OCI-LY7 (cell line): ENCODE measurements at places on chromosomes 4 and X. TPM values are rescaled to one million over a fixed set of nuclear protein-coding genes. Genes with fewer than 3 reads are reported as not detected.

The COL4A6 gene
- total RNA-seq, result not detected in 2 replicates

The PRDM5 gene
- 0.44 and 0.76 TPM in 2 replicates for total RNA-seq

The NUDT11 gene
- total RNA-seq, result 18.1 and 21.7 TPM in 2 replicates

The DUSP9 gene
- total RNA-seq, result not detected in 2 replicates

The FDCSP gene
- not detected in 2 replicates for total RNA-seq

The HMX1 gene
- not detected in 2 replicates for total RNA-seq

- DNase-seq, result no peak
Measured at GRCh38 chr4:10713591-10713990, 29.0 kb upstream of the CLNK start.

DNA sequence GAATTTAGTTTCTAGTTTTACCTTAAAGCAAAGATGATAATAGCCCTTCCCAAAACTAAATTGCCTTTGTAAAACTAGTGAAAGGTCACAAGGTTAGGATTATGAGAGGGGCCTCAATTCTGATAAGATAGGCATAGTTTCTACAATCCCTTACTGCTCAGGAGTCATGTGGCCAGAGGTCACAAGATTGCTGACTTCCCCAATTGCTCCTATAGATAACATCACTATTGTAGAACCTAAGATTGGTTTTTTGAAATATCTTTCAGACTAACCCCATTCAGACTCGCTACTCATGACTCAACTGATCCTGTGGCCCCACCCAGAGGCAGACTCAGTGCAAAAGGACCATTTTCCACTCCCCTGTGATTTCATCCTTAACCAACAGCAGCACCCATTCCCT is 70.3 kb downstream of the SCD5 start:
- no peak for DNase-seq

DNA sequence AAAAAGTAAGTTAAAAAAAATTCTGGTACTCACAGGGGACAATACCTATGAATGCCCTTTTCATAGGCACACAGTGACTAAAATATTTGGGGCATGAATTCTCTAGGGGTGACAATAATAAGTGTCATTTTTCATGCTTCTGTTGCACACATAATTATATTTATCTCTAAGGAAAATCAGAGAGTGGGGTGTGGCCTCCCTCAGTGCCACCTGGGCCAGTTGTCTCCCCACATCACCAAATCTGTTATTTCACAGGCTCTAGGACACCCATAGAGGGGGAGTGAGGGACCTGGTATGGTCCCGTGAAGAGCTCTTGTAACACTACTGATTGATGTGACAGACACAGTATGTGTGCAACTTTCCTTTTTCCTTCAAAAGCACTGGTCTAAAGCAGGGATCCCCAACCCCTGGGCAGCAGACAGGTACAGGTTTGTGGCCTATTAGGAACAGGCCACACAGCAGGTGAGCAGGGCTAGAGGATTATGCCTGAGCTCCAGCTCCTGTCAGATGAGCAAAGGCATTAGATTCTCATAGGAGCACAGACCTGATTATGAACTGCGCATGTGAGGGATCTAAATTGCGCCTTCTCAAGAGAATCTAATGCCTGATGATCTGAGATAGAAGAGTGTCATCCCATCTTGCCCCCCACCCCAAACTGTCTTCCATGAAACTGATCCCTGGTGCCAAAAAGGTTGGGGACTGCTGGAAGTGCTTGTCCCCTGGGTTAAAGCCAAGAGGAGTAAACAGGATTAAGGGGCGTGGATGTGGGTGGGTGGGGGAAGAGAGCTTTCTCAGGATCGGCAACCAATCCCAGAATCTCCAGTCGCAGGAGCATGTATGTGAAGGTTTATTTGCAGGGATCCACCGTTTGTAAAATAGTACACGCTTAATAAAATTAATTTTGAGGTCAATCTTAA is 856 bp downstream of the SLC9B1 start:
- DNase-seq, result peak; percentile 7

DNA sequence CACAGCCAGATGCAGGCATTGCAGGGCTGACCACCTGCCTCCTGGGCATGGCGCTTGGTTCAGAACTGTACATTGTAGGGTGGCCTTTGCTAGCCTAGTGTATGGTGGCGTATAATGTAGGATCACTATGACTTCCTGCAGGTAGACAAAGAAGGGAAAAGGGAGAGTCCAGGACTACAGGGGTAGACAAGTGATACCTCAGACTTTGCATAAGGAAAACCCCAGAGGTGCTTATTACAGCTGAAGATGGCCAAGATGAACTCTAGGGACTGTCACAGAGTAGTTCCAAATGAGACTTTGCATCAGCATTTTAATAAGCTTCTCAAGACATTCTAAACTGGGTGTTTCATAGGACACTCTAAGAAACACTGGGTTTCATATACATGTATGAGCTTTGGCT is 116.4 kb upstream of the PUDP start:
- DNase-seq, result no peak

- no peak for DNase-seq
Measured at GRCh38 chrX:15274946-15275345, 5.1 kb upstream of the ASB9 start.

GRCh38 chr4:173252024-173252935 is 81.9 kb downstream of the HMGB2 start:
- peak; percentile 63 for DNase-seq

DNA sequence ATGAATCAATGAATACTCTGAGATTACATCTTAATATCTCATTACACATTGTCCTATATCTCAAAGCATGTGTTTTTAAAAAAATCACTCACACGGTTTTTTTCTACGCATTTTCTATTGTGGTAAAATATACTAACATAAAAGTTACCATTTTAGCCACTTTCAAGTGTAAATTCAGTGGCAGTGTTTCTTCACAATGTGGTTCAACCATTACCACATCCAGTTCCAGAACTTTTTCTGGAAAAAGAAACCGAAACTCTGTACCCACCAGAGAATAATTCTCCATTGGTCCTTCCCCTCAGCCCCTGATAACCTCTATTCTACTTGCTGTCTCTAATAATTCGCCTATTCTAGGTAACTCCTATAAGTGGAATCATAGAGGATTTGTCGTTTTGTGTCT is 35.3 kb upstream of the ACSL1 start:
- no peak for DNase-seq

DNA sequence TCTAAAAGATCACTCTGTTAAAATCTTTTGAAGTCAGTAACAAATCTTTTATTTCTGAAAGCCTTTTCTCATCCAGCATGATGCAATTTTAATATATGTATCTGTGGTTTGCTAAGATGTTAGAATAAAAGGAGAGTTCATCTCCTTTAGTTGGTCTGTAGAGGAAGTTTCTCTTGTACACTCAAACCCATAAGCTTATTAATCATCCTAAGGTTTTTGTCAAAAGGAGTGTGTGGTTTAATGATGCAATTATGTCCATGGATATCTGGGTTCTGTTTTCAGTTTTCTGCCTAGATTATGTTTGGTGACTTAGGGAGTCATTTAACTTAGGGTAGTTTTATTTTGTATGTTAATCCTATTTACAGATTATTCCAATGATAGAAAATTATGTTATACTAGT is 52.1 kb upstream of the NDST4 start:
- DNase-seq, result no peak
